Retina (tissue), 1 donor: ENCODE measurements at places on chromosomes 6 and 20.
A peak's percentile ranks its signal among the peaks of the same experiment; 100 is the strongest.

- DNase-seq, result no peak
Measured at GRCh38 chr6:70412252-70413113, 825 bp upstream of the FAM135A start.

GRCh38 chr20:7493311-7493710, 446.9 kb downstream of the HAO1 start:
- DNase-seq, result no peak

DNA sequence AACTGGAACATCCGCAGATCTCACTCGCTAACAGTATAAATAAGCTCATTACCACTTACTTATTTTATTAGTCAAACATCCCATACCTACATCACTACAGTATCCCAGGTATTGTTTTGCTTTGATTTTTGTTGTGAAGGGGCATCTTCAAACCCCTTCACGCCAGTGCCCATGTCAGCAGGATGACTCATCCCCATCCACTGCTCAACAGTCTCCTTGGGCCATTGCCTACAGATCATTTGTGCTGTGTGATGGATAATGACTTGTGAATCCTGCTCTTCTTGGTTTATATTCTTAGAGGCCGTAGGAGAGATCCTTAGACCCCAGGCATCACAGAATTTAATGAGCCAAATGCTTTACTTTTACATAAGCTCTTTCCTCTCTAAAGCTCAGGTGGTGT, 8.5 kb upstream of the SIRT5 start:
- DNase-seq, result no peak

GRCh38 chr6:35218021-35218420, 4.3 kb downstream of the SCUBE3 start:
- no peak for DNase-seq

DNA sequence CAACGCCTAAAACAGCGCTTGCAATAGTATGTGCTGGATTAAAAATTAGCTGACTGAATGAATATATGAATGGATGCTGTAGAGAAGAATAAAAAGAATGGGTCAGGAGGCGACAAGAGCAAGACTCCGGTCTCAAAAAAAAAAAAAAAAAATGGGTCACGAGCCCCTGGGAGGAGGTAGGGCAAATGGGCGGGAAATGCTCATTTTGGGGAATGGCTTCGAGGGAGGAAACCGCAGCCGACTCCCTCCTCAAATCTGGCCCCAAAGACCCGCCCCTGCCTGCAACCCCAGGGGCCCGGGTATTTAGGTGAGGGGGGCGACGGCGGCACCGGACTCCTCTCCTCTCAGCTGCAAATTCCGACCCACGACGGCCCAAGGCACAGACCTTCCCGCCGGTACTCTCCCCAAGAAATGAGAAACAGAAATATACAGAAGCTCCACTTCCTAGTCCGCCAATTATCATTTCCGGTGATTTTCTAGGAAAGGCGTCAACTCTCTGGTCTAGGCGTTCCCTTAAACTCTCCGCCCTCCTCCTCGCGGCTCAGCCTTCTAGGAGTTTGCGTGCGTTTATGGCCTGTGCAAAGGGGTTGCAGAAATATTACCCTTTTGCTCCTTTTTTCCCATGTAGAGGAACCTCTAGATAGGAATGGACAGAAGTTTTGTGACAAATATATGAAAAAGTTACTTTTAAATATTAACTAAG, at the start of gene ZNF311:
TSS of gene ZNF311 (minus strand) at position 133 of the 703 bp plus-strand sequence. CDS start 1,361 bp downstream, outside the sequence.
- peak; percentile 75 for DNase-seq

- no peak for DNase-seq
Measured at GRCh38 chr6:47598367-47598766, 100.0 kb upstream of the ADGRF4 start.

GRCh38 chr6:64817525-64817924, 889.5 kb downstream of the EYS start:
- no peak for DNase-seq

GRCh38 chr6:139605350-139605749, 230.9 kb upstream of the CITED2 start:
- no peak for DNase-seq

GRCh38 chr20:63974402-63975200, 4.8 kb downstream of the SAMD10 start:
- DNase-seq, result no peak

GRCh38 chr6:56247654-56248122, 308 bp upstream of the COL21A1 start:
- DNase-seq, result no peak

- no peak for DNase-seq
Measured at GRCh38 chr6:158068156-158068892, 86.7 kb downstream of the SYNJ2 start.

DNA sequence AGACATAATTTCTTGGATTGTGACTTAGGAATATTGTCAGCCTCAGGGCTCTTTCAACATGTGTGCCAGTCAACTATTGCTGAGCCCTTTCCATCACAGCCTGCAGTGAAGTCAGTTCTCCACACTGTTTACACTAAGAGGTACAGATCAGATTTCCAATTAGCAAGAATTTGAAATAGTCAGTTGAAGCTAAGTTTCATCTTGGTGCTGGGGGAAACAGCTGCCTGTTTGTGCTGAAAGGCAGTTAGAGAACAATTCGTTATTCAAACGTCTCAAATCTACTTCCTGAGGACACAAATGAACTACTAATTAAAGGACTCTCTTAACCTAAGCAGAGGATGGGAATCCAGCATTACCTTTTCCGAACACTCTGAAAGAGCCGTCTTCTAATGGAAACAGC, 25.9 kb downstream of the ADGRF1 start:
- DNase-seq, result peak; percentile 50

DNA sequence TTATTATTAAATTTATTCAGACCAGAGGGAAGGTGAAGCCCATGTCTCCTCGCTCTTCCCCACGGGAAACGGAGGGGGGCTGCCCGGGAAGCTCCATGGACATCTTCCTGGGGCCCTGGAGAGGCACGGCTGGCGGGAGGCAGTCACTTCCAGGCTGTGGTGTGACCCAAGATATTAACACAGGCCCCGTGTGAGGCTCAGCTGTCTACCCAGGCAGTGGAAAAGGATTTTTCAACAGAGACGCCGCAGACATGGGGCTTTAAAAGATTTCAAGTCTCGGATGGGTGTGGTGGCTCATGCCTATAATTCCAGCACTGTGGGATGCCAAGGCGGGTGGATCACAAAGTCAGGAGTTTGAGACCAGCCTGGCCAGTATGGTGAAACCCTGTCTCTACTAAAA, 117.9 kb downstream of the ERMARD start:
- DNase-seq, result no peak

- DNase-seq, result no peak
Measured at GRCh38 chr20:34717230-34718095, 13.3 kb downstream of the TP53INP2 start.

DNA sequence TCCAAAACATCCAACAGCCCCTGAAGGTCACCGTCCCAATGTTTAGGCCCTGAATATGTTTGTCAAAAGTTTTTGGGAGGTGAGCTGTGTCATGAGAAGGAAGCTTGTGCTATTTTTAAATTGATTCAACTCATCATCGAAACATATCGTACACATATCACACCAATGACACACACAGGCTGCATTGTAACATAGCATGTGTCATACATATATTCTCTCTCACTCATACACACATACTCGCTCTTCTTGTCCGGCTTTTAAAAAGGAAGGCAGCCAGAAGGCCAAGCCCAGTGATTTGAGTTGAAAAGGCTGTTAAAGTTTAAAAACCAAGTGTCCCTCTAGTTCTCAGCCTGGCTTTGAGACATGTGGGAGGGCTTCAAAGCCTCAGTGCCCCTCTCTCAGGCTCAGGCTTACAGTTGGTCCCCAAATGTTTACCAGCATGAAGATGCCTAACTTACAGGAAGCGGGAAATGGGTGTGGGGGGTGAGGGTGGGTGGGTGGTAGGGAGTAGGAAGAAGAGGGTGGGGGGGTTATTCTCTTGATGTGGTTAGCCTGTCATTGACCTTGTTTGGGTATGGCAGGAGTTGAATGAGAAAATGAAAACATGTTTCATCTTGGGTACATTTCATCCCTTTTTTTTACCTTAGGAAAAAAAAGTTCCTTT, 3.3 kb upstream of the PRDM1 start:
- DNase-seq, result no peak

DNA sequence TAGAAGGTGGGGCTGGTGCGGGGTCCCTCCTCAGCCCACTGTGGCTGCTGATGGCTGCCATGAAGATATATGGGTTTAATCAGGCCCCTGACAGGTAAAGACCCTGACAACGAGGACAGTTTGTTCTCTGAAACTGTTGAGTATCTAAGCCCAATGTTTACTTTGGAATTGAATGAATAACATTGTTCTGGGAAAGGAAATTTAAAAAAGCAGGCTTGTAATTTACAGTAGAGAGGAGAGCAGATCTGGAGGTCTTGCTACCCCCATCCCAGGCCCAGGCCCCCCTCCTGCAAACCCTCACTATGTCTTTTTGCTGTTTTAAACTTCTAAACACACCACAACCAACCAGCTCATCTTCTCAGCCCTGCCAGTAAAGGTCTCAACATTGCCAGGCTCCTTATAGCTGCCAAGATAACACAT, 171.3 kb downstream of the CDC5L start:
- no peak for DNase-seq

- no peak for DNase-seq
Measured at GRCh38 chr6:41584668-41585205, 38.6 kb downstream of the FOXP4 start.

DNA sequence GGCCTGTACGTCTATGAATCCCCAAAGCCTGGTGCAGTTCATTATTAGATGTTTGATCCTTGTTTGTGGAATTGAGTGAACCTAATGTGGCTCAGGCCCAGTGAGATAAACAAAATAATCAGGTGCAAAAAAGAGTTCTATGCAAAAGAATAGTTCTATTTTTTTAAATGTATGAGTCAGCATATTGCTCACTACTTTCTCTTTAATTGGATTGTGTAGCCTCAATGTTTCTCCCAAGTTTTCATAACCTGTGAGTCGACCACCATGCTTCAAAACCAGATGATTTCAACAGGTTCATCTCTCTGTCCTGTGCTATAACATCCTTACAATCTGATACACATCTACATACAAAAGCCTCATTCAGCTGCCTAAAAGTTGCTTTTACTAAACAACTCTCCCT, 116.5 kb upstream of the HDAC2 start:
- no peak for DNase-seq

DNA sequence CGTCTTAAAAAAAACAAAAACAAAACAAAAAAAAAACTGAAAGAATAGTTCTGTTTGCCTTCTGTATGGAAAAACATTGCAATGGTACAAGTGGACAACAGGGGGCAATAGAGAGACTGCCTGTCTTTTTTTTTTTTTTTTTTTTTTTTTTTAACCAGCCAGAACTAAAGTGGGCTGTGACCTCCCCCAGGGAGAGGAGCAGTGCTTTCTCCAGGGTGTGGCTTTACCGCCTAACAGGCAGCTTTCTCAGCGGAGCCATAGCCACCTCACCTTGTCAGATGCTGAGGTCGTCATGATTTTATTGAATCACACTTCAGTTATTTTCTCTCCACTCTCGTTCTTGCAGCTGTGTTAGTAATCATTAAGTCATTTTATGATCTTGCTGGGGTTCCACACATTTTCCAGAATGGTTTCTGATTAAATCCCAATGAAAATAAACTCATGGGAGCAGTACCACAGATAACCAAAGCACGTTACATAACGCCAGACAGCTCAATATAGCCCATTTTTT, 78.4 kb downstream of the GMPR start:
- peak; percentile 68 for DNase-seq
